ENCODE measurements at places on chromosomes 12 and 14. TPM values are rescaled to one million over a fixed set of nuclear protein-coding genes. Genes with fewer than 3 reads are reported as not detected.

Gene PKP2
- 0.37 TPM for total RNA-seq

Gene RAB15
- total RNA-seq, result 5.8 TPM

Gene B4GALNT1
- total RNA-seq, result not detected

Gene CLEC1B
- total RNA-seq, result 21.1 TPM

Gene KRT75
- not detected for total RNA-seq

- no peak overlapping the region for H3K4me3 ChIP-seq
- DNase-seq, result no peak
- H3K27me3 ChIP-seq, result peaks cover 55% of the 10 kb centered on the region
Observed at GRCh38 chr12:115866909-115867525, 410.5 kb downstream of the MED13L start.

DNA sequence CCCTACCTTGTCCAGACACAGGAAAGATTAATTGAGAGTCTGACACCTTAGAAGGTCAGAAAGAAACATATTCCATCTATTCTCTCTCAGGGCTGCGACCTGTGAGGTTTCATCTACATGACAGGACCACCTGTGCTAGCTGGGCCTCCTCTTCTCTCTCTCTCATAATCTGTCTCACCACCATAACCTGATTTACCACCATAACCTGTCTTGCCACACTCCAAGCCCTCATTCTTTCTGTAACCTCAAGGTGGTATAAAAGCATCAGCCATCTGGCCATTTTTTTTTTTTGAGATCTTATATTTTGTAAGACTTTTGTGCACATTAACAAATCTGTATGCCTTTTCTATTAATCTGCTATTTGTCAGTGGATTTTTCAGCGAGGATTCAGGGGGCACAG is 75.5 kb downstream of the ACADS start:
- H3K36me3 ChIP-seq, result peaks cover 3% of the 10 kb centered on the region
- peaks cover 22% of the 10 kb centered on the region for H3K4me1 ChIP-seq
- no peak for DNase-seq
- H3K27me3 ChIP-seq, result no peaks in the 10 kb centered on the region

DNA sequence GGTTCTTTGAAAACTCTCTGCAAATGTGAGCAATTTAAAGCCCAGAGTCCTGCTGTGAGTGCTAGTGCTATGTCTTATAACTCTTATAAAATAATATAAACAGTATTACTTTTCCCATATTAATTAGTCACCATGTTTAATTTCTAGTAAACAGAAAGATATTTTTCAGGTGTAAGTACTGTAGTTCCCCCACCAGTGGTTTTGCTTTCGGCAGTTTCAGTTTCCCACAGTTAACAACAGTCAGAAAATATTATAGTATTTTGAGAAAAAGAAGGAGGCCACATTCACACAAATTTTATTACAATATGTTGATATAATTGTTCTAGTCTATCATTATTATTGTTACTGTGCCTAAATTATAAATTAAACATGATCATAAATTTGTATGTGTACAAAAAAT is 800.5 kb downstream of the LRFN5 start:
- H3K4me3 ChIP-seq, result no peak overlapping the region
- no peaks in the 10 kb centered on the region for H3K36me3 ChIP-seq
- DNase-seq, result no peak
- no peaks in the 10 kb centered on the region for H3K27me3 ChIP-seq

- H3K27ac ChIP-seq, result no peak overlapping the region
- H3K36me3 ChIP-seq, result peaks cover 4% of the 10 kb centered on the region
- DNase-seq, result no peak
- peaks cover 76% of the 10 kb centered on the region for H3K27me3 ChIP-seq
- peaks cover 2% of the 10 kb centered on the region for H3K4me1 ChIP-seq
Observed at GRCh38 chr12:109304485-109304884, 4.6 kb downstream of the FOXN4 start.

DNA sequence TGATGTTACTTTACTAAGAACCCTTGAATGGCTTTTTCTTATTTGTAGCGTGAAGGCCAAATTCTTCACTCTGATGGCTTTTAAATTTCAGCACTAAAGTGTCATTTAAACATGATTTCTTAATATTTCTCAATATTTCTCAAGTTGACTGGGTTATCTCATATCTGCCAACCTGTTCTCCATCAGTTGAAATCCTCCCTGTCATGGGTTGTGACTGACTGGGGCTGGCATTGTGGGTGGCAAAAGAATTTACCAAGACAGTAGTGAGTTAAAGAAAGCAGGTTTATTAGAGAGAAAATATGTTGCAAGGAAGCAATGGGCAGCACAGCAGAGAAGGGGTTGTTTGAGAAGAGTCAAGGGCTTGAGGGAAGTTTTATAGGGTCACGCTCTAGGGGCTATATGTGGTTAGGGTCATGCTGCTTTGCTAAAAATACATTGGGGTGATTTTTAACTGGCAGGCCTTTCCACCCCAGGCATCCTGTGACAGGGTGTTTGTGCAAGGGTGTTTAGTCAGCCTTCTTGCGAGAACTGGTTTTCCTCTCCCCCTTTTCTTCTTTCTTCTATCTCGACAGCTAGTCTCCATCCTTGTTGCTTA is 232.8 kb upstream of the SEL1L start:
- no peaks in the 10 kb centered on the region for H3K27me3 ChIP-seq
- no peaks in the 10 kb centered on the region for H3K4me1 ChIP-seq
- no peak for DNase-seq
- no peaks in the 10 kb centered on the region for H3K36me3 ChIP-seq

- no peak overlapping the region for H3K27ac ChIP-seq
- H3K36me3 ChIP-seq, result peaks cover 4% of the 10 kb centered on the region
- no peak overlapping the region for H3K4me3 ChIP-seq
- H3K27me3 ChIP-seq, result peaks cover 48% of the 10 kb centered on the region
Observed at GRCh38 chr12:8603856-8604255, 8.8 kb downstream of the AICDA start.

GRCh38 chr12:3033539-3033867 is 43.7 kb upstream of the TSPAN9 start:
- DNase-seq, result no peak
- H3K27me3 ChIP-seq, result peaks cover 13% of the 10 kb centered on the region
- no peak overlapping the region for H3K27ac ChIP-seq
- no peaks in the 10 kb centered on the region for H3K36me3 ChIP-seq
- H3K4me1 ChIP-seq, result no peaks in the 10 kb centered on the region

DNA sequence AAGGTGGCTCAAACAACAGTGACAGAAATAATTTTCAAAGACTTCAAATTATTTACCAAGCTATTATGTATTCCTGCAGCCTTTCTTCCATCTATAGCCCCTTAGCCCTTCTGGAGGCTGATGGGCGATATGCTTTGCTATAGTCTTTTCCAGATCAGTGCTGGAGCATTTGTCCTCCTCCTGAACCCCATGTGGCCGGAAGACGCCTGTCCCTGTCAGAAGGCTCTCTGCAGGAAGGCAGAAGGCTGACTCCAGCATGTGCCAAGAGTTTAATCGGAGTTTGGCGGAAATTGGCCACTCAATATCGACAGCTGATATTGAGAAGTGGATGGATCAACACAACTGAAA is 49.3 kb upstream of the MAX start:
- H3K27me3 ChIP-seq, result peaks cover 7% of the 10 kb centered on the region
- no peak for DNase-seq
- no peak overlapping the region for H3K27ac ChIP-seq
- H3K36me3 ChIP-seq, result peaks cover 2% of the 10 kb centered on the region

DNA sequence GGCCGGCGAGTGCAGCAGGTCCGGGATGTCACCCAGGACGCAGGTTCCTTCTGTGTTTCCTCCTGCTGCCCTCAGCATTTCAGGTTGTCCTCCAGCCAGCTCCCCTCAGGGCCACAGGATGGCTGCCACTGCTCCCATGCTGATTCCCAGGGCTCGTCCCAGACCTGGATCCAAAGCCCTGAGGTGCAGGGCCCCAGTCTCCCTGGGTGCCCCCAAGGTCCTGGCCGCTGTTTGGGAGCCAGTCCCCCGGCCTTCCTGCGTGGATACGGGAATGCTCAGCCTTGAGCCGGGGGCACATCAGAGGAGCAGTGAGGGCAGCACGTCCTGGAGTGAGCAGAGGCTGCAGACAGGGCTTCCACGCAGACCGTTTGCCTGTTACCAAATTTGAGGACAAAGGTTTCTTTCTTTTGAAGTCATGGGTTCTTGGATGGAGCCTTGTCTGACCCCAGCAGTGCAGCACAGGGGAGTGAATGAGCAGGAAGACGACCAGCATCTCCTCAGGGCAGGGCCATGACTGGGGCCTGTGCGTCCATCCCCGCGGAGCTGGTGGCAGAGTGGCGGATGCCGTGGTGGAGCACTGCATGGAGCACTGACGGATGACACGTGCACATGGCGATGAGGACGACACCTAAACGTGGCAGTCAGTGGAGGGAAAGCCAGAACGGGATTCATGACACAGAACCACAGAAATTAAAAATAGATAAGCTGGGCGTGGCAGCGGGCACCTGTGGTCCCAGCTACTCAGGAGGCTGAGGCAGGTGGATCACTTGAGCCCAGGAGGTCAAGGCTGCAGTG is 12.5 kb upstream of the CACNA2D4 start:
- H3K27ac ChIP-seq, result peak overlapping the region; percentile 63
- peaks cover 2% of the 10 kb centered on the region for H3K36me3 ChIP-seq
- H3K27me3 ChIP-seq, result peaks cover 7% of the 10 kb centered on the region
- no peak overlapping the region for H3K4me3 ChIP-seq
- H3K4me1 ChIP-seq, result peaks cover 17% of the 10 kb centered on the region
